ENCODE measurements at places on chromosomes 7 and 10. TPM values are rescaled to one million over a fixed set of nuclear protein-coding genes. Genes with fewer than 3 reads are reported as not detected.

- DNase-seq = no peak
Observed at GRCh38 chr7:20858951-20859350, 72.3 kb upstream of the SP8 start.

DNA sequence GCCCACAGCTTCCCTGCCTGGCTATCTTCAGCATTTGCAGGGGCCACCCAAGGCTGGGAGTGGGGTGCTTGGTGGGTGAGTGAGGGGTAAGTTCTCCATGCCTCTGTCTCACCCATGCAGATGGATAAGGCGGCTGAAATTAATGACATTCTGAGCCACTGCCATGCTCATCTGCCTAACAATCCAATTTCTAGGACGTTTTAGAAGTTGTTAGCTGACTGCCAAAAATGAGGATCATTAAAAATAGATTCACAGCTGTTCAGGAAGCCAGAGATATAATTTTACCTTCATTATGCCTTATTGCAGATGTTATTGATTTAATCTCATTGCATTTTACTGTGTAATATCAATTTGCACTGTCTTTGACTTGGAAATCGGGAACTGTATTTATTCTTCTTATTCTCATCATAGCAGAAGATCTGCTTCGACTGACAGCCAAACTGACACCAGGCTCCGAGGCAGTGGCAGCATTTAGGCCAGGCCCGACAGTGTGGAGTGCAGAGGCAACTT lies 334.4 kb upstream of the NPVF start:
- DNase-seq = no peak

DNA sequence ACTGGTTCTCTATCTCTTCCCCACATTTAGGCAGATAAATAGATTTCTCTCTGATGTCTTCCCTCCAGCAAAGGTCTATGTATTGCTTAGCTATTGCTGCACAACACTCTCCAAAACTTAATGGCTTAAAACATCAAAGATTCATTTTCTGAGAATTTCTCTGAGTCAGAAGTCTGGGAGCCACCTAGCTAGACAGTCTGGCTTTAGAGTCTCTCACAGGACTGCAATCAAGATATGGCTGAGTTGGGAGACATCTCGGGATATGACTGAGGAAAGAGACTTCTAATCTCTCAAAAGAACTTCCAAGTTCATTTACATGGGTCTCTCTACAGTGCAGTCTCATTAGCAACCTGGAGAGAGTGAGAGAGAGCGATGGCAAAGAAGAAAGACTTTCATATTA lies 553.6 kb upstream of the GHITM start:
- no peak for DNase-seq

- DNase-seq = no peak
Observed at GRCh38 chr7:23211589-23211988, 29.7 kb downstream of the NUP42 start.

- DNase-seq = no peak
Observed at GRCh38 chr10:27355918-27356573, 115.4 kb upstream of the ACBD5 start.

- peak; percentile 98 for DNase-seq
Observed at GRCh38 chr7:17600340-17600752, 301.9 kb downstream of the AHR start.

- DNase-seq = peak; percentile 56
Observed at GRCh38 chr7:42233171-42233570, 3.8 kb downstream of the GLI3 start.

- DNase-seq = no peak
Observed at GRCh38 chr7:156929789-156930539, 19.5 kb upstream of the NOM1 start.

The ADCY1 gene
- total RNA-seq = 4.0 TPM

The TAS2R3 gene
- not detected for total RNA-seq

The MALRD1 gene
- total RNA-seq = not detected

The OR2A1 gene
- total RNA-seq = 0.05 TPM

The CDH23 gene
- not detected for total RNA-seq

The VPS37D gene
- total RNA-seq = 1.7 TPM

Data from M059J (cell line).